ENCODE measurements at places on chromosomes 4 and X.

DNA sequence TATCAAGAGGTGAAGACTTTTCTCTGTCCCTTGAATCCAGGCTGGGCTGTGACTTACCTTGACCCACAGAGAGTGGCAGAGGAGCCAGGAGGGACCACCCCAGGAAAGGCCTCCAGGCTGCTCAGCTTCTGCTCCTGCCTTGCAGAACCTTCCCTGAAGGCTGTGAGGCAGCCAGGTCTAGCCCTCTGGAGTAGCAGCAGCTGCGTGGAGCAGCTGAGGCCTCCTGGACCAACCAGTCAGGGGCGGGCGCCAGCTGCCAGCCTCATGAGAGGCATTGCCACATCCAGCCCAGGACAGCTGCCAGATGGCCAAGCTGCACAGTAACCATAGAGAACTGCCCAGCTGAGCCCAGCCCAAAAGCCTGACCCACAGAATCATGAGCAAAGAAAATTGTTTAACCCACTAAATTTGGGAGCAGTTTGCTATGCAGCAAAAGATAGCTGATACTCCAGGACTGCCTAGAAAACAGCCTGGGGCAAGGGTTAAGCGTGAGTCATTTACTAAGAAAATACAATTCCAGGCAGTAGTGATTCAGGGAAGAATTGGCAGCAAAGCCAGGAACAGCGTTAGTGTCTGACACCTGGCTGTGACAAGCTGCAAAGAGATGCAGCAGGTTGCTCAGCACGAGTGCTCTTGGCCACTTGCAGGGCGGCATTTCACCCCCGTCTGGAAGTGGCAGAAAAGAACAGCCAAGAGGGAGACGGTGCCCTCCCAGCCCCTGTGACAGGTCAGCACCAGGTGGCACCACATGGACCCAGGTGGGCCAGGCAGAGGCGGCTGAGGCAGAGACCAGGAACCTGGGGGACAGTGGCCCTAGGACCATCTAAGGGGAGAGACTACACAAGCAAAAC, 14.7 kb upstream of the PDE6B start:
- DNase-seq, result no peak

GRCh38 chr4:866761-867390, 40.9 kb upstream of the CPLX1 start:
- no peak for DNase-seq

DNA sequence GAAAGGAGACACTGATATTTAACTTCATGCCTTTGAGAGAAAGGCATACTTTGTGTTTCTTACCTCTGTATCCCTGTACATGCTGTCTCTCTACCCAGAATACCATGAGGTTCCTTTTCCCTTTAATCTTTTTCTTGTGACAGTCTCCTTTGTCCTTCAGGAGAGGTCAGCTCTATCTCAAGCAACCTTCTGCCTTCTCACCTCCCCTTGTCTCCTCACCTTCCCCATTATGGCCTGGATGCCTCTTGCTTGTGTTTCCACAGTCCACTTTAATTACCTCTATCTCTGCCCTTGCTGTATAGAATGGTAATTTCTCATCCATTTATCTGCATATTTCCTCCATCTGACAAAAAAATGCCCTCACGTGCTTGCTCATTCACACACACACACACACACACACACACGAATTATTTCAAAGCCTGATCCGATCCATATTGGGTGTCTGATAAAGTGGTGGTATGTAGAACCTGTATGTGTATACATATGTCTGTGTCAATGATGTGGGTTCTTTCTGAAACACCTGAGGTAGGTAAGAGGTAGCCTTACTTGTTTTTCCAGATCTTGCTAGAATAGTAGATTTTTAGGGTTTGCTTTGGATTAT, 28.5 kb downstream of the MSN start:
- no peak for DNase-seq

- no peak for DNase-seq
These were observed 43.7 kb downstream of the FAM114A1 start for GRCh38 chr4:38911257-38911656.

GRCh38 chr4:59094505-59094904, 1984.3 kb upstream of the IGFBP7 start:
- DNase-seq, result no peak

GRCh38 chrX:31832263-31832662, 760.4 kb upstream of the FTHL17 start:
- no peak for DNase-seq

DNA sequence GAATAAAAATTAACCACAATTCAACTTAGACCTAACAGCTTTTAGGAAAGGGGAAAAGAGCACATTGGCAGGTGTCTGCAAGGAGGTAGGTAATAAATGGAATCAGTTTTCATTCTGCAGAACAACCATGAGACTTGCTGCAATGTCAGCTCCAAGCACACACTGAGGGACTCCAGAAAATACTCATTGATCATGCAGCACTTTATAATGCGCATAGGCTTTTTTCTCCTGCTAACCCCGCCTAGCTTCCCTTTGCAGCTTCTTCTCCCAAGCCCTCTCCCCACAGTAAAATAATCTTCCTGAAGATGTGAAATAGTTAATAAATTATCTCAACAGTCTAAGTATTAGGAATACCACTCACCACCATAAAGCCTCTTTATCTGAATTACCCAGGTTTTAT, 36.9 kb downstream of the ANKRD17 start:
- DNase-seq, result no peak

DNA sequence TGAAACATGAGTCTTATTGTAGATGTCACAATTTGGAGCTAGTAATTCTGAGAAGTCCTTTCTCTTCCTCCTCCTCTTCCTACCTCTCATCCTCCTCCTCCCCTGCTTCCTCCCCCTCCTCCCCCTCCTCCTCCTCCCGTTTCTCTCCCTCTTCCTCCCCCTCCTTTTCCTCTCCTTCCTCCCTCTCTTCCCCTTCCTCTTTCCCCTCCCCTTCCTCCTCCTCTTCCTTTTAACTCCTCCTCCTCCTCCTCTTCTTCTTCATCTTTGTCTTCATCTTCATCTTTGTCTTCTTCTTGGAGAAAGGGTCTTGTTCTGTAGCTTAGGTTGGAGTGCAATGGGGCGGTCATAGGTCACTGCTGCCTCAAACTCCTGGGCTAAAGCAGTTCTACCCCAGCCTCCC, 161.8 kb downstream of the PCDH7 start:
- no peak for DNase-seq

DNA sequence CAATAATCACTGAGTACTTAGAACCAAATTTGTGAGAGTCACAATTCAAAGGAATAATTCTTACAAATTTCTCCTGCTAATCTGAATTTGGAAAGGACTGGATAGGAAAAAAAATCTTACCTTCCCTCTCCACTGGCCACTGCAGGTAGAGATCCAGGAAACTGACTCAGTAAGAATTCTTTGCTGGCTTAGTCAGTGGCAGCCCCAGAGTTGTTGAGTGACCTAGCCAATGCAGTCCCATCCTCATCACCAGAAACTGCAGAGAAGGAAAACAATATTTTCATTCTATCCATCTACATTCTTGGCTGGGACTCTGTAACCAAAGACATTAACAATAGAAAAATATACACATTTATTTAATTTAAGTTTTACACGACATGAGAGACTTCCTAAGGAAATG, 572.0 kb downstream of the ADGRL3 start:
- DNase-seq, result no peak

DNA sequence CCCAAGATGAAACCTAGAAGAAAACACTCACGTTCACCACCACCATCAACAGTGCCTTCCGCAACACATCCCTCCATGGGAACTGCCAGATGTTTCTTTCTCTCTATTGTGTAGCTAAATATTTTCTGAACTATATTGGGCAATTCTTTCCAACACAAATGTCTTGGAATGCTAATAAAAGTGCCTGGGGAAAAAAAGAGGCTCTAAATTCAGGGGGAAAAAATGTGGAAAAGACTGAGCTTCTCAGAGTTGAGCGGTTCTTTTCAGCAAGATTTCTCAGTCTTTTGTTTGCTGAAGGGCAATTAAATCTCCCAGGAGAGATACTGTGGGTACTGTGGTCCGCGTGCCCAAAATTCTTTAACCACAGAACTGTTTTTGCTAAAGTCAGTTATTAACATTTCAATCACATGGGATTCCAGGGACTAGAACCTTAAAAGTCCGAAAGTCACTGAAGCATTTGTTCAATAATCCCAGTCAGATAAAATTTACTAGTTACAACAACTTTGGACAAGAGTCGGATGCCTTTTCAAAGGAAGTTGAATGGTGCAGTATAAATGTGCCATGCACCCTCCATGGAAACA, 51.9 kb upstream of the DHRSX start:
- DNase-seq, result no peak

DNA sequence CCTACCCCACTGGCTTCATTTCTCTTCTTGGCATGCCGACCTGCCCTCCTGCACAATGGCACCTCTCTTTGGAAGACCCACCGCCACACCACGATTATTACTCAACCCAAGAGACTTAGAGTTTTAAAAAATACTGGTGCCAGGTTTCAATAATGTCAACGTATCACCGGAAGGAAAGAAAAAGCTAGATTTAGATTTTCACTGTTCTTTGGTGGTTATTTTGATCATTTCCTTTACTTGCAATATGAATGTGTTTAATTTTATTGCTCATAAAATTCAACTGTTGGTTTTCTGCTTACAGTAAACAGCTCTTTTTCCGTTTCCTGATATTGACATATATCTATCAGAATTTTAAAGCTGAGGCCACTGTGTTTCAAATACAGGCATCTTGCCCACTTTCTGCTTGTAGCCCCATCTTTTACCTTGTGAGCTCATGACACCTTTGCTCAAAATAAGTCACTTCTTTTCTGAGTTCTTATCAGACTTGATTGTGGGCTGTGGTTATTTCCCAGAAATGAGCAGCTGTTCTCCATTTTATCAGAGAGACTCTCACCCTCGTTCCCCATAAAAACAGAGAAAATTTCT, 439.1 kb downstream of the INPP4B start:
- DNase-seq, result no peak

- DNase-seq, result no peak
These were observed 547.8 kb upstream of the PCDH7 start for GRCh38 chr4:30172416-30172815.

- DNase-seq, result no peak
These were observed 24.3 kb downstream of the TMEM192 start for GRCh38 chr4:165088366-165088765.

- no peak for DNase-seq
These were observed 704.8 kb downstream of the ARAP2 start for GRCh38 chr4:35539404-35540055.

DNA sequence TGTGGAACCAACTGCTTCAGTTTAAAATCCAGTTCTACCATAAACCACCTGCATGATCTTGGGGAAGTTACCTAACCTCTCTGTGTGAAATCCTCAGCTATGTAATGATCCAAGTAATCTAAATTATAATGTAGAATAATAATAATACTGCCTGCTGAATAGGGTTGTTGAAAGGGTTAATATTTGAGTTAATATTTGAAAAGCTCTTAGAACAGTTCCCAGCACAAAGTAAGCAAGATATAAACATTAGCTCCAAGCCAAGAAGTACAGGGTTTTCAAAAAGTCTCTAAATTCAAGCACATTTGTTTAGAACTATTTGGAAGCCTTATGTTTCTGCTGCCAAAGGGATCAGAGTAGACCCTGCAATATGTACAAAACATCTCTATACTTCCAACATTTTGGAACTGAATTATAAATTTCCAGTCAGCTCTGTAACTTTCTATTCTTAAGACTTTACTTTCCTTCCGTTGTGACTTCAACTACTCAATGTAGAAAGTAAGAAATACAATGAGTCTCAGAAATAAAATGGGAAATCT, 76.7 kb upstream of the FAM9C start:
- no peak for DNase-seq
